ENCODE measurements at places on chromosomes 4 and X. TPM values are rescaled to one million over a fixed set of nuclear protein-coding genes. Genes with fewer than 3 reads are reported as not detected.

DNA sequence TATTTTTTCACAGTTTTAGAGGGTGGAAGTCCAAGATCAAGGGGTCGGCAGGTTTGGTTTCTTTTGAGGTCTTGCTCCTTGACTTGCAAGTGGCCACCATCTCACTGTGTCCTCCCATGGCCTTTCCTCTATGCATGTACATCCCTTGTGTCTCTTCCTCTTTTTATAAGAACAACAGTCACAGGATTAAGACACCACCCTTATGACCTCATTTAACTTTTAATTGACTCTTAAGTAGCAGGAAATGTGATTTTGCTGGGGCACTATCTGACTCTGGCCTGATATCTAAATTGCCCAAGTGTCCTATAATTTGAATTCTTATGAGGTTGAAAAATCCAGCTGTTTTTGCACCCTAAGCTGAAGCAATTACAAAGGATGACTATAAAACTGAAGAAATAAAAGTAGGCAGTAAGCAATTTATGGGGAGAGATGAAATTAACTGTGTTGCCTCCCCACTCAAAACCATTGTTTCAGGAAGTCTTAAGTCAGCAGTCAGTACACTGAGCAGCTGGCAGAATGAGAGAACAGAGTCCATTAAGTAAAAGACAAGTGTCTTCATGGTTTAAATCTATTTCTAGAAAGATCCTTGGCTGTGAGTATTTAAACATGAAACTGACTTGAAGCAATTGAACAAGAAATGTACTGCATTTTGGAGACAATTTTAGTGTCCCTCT is 601.3 kb downstream of the SPRY1 start:
- DNase-seq, result no peak

ODAPH gene
- not detected for total RNA-seq

DNA sequence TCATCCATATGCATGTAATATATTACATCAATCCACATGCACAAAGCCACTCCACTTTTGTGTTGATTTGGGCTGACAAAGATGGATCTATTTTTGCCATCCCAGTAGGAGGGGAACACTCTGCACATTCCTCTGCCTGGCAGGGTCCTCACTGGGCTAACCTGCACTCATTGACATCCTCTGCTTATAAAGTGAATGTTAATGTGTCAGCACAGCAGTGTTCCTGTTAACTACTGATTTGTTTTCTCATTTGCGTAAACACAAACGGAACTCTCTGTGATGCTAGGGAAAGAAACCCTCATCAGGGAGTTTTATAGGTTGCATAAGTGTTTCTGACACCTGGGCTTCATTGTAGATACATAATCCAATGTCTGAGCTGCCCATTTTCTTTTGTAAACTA is 826.0 kb downstream of the RAB28 start:
- no peak for DNase-seq

DNA sequence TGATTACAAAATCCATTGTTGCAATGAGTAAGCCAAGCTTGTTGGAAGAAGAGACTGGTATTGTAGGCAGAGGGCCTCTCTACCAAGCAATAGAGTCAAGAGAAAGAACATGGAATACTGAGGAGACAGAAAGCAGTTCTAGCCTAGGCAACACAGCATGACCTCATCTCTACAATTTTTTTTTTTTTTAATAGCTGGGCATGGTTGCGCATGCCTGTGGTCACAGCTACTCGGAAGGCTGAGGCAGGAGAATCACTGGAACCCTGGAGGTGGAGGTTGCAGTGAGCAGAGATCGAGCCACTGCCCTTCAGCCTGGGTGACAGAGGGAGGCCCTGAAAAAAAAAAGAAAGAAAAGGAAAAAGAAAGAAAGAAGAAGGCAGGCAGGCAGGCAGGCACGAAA is 11.7 kb upstream of the ZBTB33 start:
- no peak for DNase-seq

- DNase-seq, result no peak
These were observed 56.3 kb downstream of the SHISA3 start for GRCh38 chr4:42453612-42454011.

DNA sequence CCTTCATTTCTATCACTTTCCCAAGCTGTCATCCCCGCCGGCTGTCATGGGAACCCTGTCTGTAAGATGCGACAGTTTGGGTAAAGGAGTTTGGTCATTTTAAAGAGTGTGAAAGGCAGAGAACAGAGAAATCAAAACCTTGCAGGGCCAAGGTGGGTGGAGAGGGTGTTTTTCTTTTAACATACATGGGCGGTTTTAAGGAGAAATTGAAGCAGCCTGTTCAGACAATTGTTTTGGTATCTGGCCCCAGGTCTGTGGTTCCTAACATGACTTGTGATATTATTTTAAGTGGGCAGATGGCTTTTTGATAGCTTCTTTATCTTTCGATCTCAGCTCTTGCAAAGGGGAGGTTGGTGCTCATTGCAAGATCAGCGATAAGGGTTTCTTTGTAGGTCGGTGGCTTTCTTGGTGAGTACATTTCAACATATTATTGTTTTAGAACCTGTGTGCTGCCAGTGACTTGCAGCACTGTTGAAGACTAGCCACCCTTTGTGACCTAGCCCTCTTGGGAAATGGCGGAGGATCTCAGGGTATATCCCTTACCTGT is 3.7 kb downstream of the PPP1R3F start:
- no peak for DNase-seq

- DNase-seq, result no peak
These were observed 381.0 kb downstream of the UNC5C start for GRCh38 chr4:95167805-95168204.

DNA sequence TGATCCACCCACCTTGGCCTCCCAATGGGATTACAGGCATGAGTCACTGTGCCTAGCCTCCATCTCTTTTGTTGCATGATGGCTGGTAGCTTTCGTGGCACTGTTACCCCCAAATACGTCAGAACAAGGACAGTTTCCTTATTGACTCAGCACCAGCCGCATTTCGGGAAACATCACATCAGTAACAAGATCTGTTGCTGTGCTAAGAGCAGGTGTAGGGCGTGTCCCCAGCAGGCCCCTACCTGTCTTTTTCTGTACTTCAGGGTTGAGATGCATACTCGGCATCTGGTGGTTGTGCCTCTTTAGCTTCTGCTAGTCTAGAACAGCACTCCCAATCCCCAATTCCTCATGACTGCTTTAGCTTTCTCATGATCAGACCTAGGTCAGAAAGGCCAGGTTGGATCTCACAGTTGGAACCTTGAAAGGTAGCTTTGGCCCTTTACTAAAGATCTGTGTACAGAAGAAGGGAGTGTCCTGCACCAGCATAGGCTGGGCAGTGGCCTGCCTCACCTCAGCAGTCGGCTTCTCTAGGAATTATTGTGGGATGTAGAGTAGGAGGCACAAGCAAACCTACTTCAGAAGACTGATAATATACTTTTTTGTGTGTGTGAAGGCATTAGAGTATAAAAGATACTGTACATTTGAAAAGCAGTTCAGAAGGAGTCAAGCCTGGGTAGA is 36.8 kb downstream of the NSD2 start:
- no peak for DNase-seq

CLDN2 gene
- total RNA-seq, result not detected

GRCh38 chrX:150357790-150358189 is 5.3 kb upstream of the MAMLD1 start:
- no peak for DNase-seq

F9 gene
- total RNA-seq, result not detected

GPRIN3 gene
- 0.70 TPM for total RNA-seq

- no peak for DNase-seq
These were observed 7.0 kb upstream of the FGFBP1 start for GRCh38 chr4:15945516-15945915.

NIPAL1 gene
- total RNA-seq, result 0.68 TPM

DNA sequence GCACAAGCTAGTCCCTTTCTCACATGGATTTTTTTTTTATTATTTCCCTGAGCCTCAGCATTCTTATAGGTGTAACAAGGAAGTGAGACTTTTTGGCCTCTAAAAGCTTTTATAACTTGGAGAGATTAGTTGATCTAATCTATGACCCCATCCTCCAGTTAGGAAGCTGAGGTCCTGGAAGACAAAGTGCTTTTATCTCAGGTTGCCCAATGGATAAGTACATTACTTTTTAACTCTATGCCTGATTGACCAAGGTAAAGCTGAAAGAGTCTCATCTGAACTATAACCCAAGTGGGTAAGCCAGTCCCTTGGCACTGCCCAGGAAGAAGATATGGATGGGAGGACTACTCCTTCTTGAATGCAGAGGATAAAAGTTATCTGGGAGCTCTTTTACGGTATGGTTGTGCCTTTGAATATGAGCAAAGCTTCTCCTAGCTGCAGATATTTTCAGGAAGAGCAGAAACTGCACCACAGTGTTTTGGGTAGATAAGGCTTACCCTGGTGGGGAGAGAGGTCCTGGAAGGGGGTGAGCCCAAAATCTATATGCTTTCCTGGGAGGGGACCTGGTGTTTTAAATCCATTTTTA is 40.2 kb downstream of the VSIG4 start:
- DNase-seq, result no peak

DNA sequence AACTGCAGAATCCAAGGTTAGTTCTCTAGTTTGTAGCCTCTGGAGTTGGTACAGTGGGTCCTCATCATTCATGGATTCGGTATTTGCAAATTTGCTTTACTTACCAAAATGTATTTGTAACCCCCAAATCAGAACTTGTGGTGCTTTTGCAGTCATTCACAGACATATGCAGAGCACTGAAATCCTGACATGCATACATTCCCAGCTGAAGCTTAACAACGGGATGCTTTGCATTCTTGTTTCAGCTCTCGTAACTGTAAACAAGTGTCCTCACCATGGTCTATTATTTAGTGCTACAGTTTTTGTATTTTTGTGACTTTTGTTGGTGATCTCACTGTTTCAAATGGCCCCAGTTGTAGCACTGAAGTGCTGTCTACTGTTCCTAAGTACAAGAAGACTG is 16.1 kb downstream of the BEND4 start:
- DNase-seq, result no peak

GRCh38 chr4:82381661-82382296 is 8.0 kb upstream of the HNRNPD start:
- DNase-seq, result no peak

GRCh38 chrX:68690936-68691501 is 43.6 kb downstream of the STARD8 start:
- DNase-seq, result no peak

OGT gene
- 130 TPM for total RNA-seq

RASSF6 gene
- total RNA-seq, result not detected

SLC34A2 gene
- total RNA-seq, result not detected

DNA sequence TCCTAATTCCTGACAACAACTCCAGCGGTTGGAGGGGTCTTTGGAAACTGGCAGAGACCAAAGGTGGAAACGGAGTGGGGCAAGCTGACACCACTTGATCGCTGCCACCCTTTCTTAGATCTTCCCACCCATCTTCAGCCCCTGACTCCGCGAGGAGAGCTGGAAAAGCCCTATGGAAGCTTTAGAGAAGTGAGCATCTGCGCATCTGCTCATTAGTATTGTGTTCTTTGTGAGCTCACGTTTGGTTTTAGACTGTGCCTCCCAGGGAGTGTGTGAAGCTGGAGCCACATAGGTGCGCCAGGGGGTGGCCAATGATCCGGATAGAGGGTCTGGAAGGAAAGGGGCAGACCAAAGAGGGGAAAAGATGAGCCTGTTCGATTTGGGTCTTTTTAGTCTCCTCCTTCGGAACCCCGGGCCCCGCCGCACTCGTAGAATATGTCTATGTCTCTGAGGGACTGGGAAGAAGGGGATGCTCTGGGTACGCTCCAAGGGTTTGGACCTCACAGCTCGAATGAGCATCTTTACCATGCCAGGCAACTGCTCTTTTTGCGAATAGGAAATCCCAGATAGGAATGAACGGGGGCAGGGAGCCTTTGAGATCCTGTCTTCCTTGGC is 578 bp upstream of the DKK2 start:
- DNase-seq, result no peak

RBM47 gene
- total RNA-seq, result 0.48 TPM

PARM1 gene
- 0.73 TPM for total RNA-seq

GRCh38 chr4:156472624-156473023 is 499.0 kb downstream of the PDGFC start:
- DNase-seq, result no peak

DNA sequence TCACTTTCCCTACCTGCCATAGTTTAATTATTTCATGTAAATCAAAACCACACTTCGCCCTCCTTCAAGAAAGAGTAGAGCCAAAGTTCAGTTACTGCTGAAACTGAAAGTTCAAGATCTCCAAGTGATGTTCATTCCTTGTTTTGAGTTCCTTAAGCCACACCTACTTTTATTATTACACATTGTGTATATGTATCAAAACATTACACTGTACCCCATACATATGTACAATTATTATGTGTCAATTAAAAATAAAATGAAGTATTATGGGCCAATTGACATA is 892.3 kb upstream of the NDST4 start:
- DNase-seq, result no peak

- DNase-seq, result no peak
These were observed 50.9 kb downstream of the CEP44 start for GRCh38 chr4:174334628-174335027.

- no peak for DNase-seq
These were observed 19.7 kb upstream of the GRPR start for GRCh38 chrX:16103625-16104024.

HTRA3 gene
- 3.4 TPM for total RNA-seq

DNA sequence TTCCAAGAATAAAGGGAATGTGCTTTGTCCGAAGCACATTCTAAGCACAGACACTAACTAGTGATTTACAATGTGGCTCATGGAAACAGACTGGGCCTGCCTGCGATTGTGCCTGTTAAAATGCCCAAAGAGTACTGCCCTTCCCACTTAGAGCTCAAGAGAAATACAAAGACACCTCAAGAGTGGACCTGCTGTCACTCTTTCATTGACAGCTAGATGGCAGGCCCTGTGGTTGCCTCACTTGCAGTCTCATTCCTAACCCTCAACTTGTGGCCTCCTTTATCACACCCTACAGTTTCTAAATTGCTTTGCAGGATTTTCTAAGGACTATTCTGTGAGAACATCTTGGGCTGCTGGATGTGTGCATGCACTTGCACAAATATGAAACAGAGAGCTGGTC is 331.0 kb upstream of the EMCN start:
- no peak for DNase-seq

DNA sequence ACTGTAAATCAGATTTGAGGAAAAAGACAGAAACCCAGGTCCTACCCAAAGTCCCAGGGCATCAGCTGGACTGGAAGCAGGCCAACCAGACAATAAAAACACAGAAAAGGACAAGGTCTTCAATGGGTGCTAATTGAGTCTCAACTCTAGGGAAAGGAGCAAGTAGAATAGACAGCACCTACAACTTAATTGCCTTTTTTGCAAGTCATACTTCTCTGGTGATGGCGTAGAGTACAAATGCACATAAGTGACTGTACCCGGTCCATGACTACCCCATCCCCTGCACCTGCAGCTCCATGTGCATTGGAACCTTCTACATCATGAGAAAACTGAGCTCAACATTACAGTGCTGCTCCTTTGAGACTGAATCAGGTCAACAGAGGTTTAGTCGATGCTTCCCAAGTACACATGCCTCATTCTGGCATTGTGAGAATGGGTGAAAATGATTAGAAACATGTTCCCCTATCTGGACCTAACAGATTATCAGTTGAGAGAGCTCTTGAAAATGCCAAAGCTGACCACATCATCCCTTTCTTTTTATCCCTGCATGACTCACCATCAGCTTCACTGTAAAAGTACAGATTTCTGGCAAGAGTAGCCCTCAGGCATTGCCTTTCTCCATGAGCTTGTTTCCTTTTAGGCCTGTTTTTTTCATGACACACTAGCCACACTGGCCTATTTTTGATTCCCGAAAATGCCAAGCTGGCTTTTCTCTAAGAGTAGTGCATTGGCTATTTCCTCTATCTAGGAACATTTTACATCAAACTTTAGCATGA is 298.3 kb downstream of the HS3ST1 start:
- no peak for DNase-seq
